GOT3 (cell line): ENCODE measurements at places on chromosomes 11 and 22.

DNA sequence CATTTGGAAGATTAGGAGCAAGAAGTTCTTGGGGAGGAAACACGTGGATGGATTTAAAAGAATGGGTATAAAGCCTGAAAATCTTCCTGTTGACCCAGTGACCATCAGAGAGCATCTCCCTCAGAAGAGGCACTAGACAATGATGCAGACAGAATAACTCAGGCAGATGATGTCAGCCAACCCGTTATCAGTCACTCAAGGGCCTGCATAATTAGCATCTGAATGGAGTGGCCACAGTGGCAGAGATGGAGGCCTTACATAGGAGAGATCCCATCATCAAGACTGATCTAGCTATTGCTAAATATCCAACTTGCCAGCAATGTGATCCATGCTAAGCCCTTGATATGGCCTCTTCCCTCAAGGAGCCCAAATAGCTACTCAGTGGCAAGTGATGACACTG is 70.7 kb upstream of the CD82 start:
- DNase-seq = no peak

DNA sequence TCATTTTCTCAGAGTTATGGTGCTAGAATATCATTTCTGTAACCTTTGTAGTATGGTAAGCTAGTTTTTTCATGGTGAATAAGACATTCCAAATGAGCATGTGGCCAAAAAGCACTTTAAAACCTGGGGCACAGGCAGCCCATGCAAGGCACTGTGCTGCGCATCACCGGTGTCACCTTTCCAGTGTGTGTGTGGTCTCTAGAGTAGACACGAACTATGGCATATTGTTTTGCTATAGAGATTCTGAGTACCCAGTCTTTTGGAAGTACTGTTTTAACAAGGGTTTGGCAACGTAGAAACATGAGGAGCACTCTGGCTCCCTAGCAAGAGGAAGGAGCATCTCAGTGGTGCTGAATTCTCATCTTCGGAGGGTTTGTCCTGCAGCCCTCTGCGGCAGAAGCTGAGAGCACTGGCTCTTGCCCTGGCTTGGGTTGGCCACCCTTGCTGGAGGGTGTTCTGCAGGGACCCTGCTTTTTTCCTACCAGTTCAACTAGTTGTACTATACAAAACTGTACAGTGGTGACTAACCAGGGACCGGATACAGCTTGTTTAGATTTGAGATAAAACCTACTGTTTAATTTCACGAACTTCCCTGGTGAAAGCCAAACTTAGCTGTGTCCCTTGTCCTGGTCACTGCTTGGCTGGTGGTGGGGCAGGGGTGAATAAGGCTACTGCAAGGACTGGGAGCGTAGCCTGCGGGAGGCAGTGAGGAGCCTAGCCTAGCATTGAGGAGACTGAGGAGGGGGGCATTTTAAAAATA is 135.7 kb downstream of the ATXN10 start:
- DNase-seq = no peak

GRCh38 chr11:62267576-62267975 is 2.4 kb upstream of the SCGB2A2 start:
- no peak for DNase-seq

GRCh38 chr11:126992065-126992803 is 8.3 kb downstream of the KIRREL3 start:
- DNase-seq = peak; percentile 7

- no peak for DNase-seq
These were observed 2.9 kb downstream of the LDLRAD3 start for GRCh38 chr11:35946766-35947165.

DNA sequence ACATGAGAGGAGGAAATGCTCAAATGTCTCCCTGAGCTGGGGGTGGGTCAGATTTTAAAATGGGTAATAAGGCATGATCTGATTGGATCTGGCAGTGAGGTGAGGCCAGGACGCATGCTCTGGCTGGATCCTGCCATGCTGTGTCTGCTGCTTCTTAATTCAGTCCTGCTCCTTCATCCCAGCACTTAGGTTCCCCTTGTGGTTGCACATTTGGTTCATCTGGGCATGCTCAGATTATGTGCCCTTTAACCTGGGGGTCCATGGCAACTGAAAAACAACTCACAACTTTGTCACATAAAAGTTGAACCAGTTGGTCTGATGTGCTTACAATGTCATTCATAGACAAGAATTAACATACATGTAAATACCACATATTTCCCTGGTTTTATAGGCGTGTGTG is 67.9 kb downstream of the PIWIL4 start:
- DNase-seq = no peak

DNA sequence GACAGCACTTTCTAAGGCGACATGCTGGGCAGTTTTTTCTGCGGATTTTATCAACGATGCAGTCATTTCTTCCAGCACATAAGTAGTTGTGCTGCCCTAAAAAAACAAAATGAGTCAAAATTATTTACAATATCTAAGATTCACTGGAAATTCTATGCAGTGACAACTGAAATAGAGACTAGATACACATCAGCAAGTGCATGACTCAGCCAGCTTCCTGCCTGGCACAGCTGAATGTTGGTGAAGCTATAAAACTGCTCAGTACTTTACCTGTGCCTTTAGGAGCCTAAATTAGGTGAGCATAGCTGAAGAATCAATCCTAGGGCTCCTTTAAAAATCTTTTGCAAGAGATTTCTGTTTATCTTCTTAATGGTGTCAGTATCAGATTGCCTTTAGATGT is 37.8 kb downstream of the PGR start:
- DNase-seq = no peak

DNA sequence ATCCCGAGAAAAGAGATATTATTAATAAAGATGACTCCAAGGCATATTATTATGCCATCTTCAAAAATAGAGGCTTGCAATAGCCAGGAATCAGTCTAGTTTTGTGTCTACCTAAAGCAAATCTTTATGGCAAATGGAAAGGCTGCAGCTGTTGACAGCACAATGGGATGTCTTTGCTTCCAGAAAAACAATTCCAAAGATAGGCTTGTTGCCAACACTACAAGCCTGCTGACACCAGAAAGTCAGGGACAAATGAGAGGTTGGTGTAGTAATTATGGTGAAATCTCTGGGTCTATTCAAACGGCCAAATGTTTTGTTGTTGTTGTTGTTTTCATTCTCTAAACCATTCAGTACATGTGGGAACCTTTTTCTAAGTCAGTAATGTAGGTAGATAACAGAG is 101.8 kb downstream of the LUZP2 start:
- DNase-seq = no peak

DNA sequence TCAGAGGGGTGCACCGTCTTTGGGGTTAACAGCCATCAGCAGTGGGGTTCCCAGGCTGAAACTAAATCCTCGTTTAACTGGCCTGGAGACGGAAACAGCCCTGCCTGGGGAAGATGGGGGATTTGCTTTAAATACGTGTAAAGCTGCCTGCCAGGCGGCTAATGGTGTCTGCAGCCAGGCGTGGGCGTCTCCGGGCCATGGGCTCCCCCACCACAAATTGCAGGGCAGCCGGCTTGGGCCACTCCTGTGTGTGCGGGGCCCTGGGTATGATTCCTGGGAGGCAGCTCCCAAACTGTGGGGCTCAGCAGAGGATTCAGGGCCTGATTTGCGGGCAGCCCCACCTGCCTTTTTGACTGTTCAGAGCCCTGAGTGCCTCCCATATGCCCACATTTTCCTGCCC is 110.5 kb downstream of the KCNQ1 start:
- no peak for DNase-seq

DNA sequence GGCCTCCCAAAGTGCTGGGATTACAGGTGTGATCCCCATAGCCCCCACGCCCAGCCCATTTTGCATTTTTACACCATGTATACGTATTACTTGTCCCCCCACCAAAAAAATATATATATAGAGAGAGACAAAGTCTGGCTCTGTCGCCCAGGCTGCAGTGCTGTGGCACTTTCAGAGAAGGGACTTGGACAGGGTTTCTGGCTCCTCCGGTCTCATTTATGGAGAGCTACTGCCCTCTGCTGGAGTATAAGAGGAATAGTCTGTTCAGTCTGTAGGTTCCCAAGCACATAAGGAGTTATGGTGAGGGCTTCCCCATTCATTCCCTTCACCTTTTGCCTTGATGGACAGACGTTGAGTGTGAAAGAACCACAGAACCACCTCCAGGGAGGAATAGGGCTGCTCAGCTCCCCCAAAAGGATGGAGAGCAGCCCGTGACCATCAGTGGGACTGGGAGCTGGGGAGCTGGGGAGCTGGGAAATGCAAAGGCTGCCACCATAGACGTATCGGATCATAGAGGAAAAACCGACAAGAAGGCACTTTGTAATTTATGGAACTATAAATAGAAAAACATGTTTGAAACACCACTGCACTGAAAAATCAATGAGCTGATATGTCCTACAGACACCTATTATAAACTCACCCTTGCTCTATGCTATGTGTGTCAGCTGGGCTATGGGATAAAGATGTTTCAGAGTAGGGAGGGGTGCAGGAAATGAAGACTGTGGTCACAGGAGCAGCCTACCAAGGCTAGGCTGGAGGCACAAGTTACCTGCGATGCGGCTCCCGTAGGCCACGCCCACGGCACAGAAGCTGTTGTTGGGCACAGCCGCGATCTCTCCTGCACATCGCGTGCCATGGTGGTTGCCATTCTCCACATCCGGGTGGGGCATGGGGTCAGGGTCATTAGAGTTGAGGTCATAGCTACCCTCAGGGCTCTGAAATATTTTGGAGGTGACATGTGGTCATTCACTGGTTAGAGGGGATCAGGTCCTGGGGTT is 5.2 kb downstream of the PCSK7 start:
- DNase-seq = no peak

GRCh38 chr11:57792060-57792541 is 30.5 kb downstream of the CTNND1 start:
- DNase-seq = no peak

DNA sequence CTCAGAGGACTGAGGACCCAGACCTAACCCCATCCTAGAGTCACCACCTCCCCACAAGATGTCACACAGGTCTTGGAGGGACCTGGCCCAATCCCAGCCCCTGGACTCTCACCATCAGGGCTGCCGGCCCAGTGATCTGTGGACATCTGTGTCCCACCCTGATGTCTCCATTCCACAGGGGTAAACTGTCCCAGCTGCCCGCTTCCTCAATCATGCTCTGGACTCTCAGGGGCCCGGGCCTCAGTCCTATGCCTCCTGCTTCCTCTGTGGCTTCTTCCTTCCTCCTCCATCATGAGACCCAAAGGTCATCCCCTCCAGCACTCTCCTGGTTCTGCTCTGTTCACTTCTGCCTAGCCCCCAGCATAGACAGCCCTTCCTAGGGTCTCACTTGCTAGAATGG is 32.2 kb downstream of the ARAP1 start:
- DNase-seq = no peak

DNA sequence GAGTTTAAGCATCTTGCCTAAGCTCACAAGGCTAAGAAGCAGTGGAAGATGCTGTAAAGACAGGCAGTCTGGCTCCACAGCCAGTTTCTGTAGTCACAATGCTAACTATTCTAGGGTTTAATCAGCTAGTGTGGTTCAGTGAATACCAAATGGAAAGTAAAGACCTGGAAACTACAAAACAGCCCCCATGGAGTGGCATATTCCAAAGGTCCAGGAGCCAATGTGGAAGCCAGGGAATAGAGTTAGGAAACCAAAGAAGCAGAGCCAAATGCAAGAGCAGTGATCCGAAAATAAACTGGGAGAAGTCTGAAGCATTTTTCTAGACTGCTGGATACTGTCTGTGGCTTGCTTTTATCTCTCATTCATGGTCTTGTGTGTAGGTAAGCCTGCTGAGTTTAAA is 731.2 kb upstream of the ANO5 start:
- DNase-seq = no peak

GRCh38 chr11:118609380-118610224 is 2.2 kb downstream of the PHLDB1 start:
- no peak for DNase-seq

GRCh38 chr22:17085277-17086181 is 729 bp downstream of the IL17RA start:
- no peak for DNase-seq

DNA sequence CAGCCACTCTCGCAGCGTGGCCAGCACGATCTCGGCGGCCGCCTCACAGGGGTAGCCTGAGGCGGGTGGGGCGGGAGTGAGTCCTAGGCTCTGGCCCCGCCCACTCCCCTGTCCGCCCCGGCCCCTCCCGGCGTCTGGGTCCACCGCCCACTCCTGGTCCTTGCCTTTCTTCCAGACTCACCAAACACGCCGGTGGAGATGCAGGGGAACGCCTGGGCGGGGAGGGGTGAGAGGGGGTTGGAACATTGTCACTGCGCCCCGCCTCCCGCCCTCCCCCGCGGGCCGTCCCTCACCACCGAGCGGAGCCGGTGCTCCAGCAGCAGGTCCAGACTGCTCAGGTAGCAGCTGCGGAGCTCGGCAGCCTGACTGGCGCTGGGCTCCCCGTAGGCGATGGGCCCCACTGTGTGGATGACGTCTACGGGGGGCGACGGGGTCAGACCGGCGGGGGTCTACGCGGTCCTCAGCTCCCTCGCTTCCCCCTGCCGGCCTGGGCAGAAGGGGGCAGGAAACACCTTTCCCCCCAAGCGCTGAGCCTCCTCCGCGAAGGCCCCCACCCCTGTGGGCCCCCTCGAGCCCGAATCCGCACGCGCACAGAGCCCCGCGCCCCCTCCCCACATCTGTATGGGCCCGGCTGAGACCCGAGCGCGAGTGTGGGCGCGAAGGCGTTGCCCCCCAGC is 13.2 kb downstream of the OTUB1 start:
- DNase-seq = no peak

- DNase-seq = no peak
These were observed 28.9 kb downstream of the CARD18 start for GRCh38 chr11:105110688-105111030.

- DNase-seq = no peak
These were observed 142.3 kb downstream of the ELP4 start for GRCh38 chr11:31651822-31652221.

- no peak for DNase-seq
These were observed 35.4 kb downstream of the MCHR1 start for GRCh38 chr22:40714499-40715337.

- no peak for DNase-seq
These were observed 53.6 kb downstream of the APOL3 start for GRCh38 chr22:36106910-36107309.

- peak; percentile 31 for DNase-seq
These were observed 315.3 kb downstream of the TMEM135 start for GRCh38 chr11:87352759-87353707.

DNA sequence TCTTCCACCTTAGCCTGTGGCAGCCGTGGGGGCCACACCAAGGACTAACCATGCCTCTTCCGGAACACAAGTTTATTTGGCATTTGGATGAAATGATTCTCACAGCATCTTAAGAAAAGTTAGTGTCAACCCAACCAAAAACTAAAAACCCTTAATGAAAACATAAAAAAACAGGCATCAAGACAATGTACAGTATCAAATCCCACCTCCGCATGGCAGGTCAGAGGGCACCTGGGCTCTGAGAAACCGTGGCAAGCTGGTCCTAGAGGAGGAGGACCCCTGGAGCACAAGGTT is 86.0 kb downstream of the DGCR2 start:
- no peak for DNase-seq

DNA sequence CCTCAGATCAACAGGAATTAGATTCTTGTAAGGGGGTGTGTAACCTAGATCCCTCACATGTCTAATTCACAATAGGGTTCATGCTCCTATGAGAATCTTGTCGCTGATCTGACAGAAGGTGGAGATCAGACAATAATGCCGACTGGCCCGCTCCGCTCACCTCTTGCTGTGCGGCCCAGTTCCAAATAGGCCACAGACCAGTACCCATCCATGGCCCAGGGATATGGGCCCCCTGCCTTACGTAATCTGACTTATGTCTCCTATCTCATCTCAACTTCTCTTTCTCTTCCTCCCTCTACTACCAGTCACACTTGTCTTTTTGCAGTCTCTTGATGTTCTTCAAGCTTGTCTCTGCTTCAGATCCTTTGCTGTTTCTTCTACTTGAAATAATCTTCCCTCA is 70.0 kb downstream of the CWF19L2 start:
- DNase-seq = no peak
